ENCODE measurements at places on chromosomes 4 and X. TPM values are rescaled to one million over a fixed set of nuclear protein-coding genes. Genes with fewer than 3 reads are reported as not detected.

The FRG2 gene
- not detected for total RNA-seq

The LINC00632 gene
- total RNA-seq = 2.1 TPM

The NEXMIF gene
- total RNA-seq = under 0.01 TPM

The RPA4 gene
- 1.2 TPM for total RNA-seq

The GPR173 gene
- 2.3 TPM for total RNA-seq

The ZFP42 gene
- 0.26 TPM for total RNA-seq

The XKRX gene
- total RNA-seq = under 0.01 TPM

The RBMX2 gene
- total RNA-seq = 37.2 TPM

The VCX2 gene
- total RNA-seq = not detected

The GYPA gene
- total RNA-seq = not detected

The CENPI gene
- 4.9 TPM for total RNA-seq

The DAPP1 gene
- total RNA-seq = not detected

The MMRN1 gene
- total RNA-seq = under 0.01 TPM

The HMX1 gene
- total RNA-seq = not detected

The FMR1NB gene
- not detected for total RNA-seq

The CASP3 gene
- 26.4 TPM for total RNA-seq

The RENBP gene
- total RNA-seq = 5.4 TPM

The WDFY3 gene
- 64.5 TPM for total RNA-seq

The DMRTC1 gene
- total RNA-seq = not detected

The GDPD2 gene
- not detected for total RNA-seq

The SGMS2 gene
- 63.7 TPM for total RNA-seq

The ADAMTS3 gene
- 2.1 TPM for total RNA-seq

The ZFYVE28 gene
- total RNA-seq = 8.2 TPM

The MAGEC1 gene
- not detected for total RNA-seq

The SAGE1 gene
- total RNA-seq = not detected

The PAGE4 gene
- not detected for total RNA-seq

The PABPC5 gene
- 4.4 TPM for total RNA-seq
